Colonic mucosa (tissue), 4 donors: ENCODE measurements at places on chromosomes 12 and 14.

GRCh38 chr14:85061256-85061655 is 468.7 kb upstream of the FLRT2 start:
- H3K4me3 ChIP-seq, result no peak overlapping the region
- H3K36me3 ChIP-seq, result no peaks in the 10 kb centered on the region
- H3K27ac ChIP-seq, result no peak overlapping the region

- no peaks in the 10 kb centered on the region for H3K27me3 ChIP-seq
- H3K27ac ChIP-seq, result no peak overlapping the region
- DNase-seq, result no peak
Observed at GRCh38 chr12:105026411-105026810, 40.3 kb downstream of the NOPCHAP1 start.

DNA sequence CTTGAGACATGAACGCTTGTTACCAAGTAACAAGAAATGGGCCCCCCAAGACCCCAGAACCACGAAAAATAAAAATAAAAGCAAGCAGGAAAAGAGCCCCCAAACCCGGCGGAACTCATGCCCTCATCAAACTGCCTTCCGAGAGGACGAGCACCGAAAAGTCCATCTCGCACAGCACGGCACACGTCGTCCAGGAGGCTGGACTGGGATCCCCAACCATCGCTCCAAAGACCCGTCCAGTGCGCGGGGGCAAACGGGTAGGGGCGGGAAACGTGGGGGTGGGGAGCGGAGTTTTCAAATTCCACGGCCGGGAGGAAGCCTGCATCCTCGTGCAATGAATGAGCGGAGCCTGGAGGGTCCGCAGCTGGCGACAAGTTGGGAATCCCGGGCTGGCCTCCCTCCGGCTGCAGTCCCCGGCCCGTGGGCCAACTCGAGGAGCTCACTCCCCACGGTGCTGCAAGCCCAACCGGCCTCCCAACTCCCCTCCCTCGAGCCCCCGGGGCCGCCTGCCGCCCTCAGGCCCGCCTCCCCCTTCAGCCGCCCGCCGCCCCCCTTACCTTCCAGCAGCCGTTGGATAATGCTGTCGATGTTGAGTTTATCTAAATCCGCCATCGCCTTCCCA is 484 bp downstream of the PPP1CC start:
- peak overlapping the region; percentile 80 for H3K27ac ChIP-seq
- H3K36me3 ChIP-seq, result no peaks in the 10 kb centered on the region
- H3K27me3 ChIP-seq, result no peaks in the 10 kb centered on the region
- peak; percentile 46 for DNase-seq

GRCh38 chr12:92362785-92363184 is 217.1 kb upstream of the BTG1 start:
- DNase-seq, result no peak
- H3K36me3 ChIP-seq, result no peaks in the 10 kb centered on the region
- peak overlapping the region; percentile 60 for H3K27ac ChIP-seq
- no peaks in the 10 kb centered on the region for H3K27me3 ChIP-seq
- no peak overlapping the region for H3K4me3 ChIP-seq

DNA sequence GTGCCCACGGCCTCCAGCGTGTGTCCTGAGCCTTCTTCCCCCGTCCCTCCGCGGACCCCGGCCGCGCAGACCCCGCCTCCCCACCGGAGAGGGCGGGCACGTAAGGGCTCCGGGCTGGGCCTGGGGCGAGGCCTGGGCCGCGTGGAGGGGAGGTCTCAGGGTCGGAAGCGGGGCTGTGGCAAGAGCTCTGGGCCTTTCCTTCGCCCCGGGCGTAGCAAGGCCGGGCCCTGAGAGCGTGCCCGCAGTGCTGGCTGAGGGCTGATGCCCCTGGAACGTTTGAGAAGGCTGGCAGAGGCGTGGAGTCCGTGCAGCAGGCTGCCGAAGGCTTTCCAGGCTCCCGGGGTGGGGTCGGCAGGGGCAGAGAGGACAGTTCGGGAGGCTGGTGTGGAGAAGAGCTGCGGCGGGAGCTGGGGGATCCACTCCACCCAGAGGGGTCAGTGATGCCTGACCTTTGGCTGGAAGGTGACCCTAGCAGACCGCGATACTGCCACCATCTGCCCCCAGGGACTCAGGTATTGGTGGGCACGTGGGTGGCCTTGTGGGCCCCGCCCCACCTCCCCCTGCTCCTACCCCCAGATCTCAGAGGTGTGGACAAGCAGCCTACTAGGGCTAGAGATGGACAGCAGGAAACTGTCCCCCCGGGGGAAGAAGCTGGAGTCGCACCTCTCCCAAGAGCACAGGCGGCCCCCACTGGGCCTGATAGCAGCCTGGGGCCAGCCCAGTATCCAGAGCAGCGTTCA is 558 bp downstream of the TEX22 start:
- H3K27me3 ChIP-seq, result no peaks in the 10 kb centered on the region
- peak overlapping the region; percentile 74 for H3K4me3 ChIP-seq
- peaks cover 4% of the 10 kb centered on the region for H3K4me1 ChIP-seq
- no peaks in the 10 kb centered on the region for H3K36me3 ChIP-seq
- DNase-seq, result no peak

DNA sequence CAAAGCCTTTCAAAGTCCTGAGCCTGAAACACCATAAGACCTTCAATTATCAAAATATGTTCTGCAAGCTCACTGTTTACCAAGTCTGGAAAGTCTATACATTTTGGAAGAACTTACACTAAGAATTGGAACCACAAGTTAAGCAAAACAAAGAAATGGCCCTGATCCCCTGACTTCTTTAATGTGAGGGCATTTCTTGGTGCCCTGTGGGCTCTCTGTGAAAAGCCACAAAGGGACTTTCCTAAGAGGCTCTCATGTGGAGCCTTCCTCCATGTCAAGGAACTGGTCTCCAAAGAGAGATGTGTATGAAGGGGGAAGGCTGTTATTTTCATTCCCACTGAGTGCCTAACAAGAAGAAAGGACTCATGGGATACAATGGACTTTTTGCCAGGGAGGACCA is 13.5 kb upstream of the MYH6 start:
- H3K4me1 ChIP-seq, result no peaks in the 10 kb centered on the region
- no peaks in the 10 kb centered on the region for H3K36me3 ChIP-seq
- H3K27ac ChIP-seq, result no peak overlapping the region
- no peak overlapping the region for H3K4me3 ChIP-seq
- no peaks in the 10 kb centered on the region for H3K27me3 ChIP-seq

DNA sequence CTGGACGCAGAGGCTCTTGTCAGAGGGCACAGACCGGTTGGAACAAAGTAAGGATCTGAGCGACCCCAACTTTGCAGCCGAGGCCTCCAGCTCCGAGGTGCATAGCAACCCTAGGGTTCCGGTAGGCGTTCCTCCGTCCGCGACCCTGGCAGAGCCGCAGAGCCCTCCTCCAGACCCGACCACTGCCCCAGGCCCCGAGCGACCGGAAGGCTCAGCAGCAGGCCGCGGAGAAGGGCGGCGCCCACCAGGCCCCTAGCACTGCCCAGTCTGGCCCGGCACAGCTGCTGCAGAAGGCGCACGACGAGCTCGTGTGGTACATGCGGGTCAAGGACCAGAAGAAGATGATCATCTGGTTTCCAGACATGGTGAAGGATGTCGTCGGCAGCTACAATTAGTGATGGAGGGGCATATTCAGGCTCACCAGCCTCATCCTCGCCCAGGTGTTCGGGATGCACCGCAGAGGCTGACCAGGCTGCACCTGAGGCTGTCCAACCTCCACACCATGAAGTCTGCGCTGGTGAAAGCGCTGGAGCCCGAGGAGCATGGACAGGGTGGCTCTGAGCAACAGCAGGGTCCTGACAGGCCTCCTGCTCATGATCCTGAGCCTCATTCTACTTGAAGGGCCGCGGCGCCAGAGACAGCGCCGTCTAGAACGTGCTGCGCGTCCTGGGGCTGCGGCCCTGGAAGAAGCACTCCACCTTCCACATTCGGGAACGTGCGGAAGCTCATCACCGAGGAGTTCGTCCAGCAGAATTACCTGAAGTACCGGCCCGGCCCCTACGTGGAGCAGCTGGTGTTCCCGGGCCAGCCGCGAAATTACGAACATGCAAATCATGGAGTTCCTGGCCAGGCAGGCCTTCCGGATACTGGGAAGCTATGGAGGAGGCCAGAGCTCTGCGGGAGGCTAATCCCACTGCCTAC is 24.5 kb downstream of the CAPS2 start:
- H3K27me3 ChIP-seq, result no peaks in the 10 kb centered on the region
- H3K4me3 ChIP-seq, result no peak overlapping the region
- no peaks in the 10 kb centered on the region for H3K4me1 ChIP-seq
- H3K27ac ChIP-seq, result no peak overlapping the region
- no peaks in the 10 kb centered on the region for H3K36me3 ChIP-seq
